ENCODE measurements at places on chromosomes 12 and 14.
A peak's percentile ranks its signal among the peaks of the same experiment; 100 is the strongest.

DNA sequence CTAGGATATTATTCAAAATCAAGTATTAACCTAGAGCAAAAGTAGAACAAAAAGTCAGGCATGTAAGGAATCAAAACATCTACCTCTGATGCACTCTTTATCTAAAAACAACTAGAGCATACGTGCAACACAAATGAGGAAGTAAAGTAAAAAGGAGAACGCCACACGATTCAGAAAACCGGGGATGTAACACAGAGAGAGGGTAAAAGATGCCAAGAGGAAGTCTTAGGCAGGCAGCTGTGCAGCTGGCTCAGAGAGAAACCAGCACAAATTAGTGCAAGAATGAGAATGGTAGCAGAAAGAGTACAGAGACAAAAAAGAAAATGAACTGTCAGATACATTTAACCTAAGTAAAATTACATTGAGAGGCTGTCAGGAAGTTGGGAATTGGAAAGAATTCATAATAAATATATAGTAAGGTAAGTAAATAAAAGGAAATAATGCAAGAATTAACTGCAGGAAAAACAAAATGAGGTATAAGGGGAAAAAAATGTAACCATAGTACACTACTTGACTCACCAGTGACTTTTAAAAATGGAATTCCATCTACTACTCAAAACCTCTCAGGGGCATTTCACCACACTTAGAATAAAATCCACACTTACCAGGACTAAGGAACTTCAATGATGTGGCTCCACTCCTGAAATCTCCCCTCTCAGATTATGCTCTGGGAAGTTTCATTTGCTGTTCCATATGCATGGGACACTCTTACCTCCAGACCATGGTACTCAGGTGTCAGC, 17.1 kb downstream of the BCAT1 start:
- peak; percentile 70 for DNase-seq

DNA sequence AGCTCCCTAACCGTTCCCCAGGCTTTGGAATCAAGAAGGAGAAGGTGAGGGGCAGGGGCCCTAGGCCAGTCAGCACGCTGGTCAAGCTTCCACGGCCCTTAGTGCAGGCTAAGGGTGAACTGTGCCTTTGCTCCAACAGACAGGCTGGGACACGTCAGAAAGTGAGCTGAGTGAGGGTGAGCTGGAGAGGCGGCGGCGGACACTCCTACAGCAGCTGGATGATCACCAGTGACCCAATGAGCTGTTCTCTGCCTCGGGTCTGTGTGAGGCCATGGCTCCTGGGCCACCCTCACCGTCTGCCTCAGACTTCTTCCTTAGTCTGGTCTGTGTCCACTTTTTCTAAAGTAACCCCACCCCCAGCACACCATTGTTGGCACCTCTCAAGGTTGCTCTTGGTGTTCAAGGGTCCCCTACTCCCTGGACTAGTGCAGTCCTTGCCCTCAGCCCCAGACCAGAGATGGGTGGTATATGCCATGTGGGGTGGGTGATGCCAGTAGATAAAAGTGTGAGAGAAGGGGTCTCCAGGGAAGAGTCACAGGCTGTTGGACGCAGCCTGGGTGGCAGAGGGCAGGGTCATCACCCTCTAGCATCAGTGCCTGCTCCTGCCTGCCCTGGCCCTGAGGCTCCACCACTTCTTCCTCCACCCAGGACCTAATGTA, 20.7 kb downstream of the PRPF40B start:
- DNase-seq: no peak

DNA sequence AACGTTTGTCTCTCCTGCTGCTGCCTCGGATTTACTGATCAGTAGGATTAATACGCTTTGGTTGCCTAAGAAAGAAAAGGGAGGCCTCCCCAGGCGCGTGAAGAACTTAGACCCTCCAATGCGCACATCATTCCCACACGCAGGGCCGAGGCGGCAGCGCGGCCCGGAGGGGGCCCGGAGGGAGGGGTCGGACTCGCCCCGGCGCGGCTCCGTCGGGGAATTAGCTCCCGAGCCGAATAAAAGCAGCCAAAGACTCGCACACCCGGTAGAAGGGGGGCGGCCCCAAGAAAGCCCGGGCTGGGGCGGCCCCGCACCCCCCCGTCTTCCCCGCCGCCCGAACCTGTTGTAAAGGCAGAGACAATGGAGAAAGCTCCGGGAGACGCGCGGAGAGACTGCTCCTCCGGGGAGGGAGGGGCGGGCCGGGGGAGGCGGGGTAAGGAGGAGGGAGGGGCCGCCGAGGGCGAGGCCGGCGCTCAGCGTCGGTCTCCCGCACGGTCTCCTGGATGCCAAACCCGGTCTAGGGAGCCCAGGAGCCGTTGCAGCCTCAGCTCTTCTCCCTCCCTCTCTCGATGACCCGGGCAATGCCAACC, at the start of gene NELL2:
Gene NELL2 (minus strand): TSS at position 362 of the 590 bp plus-strand sequence. CDS start 446 bp downstream, outside the sequence.
- peak; percentile 34 for DNase-seq

DNA sequence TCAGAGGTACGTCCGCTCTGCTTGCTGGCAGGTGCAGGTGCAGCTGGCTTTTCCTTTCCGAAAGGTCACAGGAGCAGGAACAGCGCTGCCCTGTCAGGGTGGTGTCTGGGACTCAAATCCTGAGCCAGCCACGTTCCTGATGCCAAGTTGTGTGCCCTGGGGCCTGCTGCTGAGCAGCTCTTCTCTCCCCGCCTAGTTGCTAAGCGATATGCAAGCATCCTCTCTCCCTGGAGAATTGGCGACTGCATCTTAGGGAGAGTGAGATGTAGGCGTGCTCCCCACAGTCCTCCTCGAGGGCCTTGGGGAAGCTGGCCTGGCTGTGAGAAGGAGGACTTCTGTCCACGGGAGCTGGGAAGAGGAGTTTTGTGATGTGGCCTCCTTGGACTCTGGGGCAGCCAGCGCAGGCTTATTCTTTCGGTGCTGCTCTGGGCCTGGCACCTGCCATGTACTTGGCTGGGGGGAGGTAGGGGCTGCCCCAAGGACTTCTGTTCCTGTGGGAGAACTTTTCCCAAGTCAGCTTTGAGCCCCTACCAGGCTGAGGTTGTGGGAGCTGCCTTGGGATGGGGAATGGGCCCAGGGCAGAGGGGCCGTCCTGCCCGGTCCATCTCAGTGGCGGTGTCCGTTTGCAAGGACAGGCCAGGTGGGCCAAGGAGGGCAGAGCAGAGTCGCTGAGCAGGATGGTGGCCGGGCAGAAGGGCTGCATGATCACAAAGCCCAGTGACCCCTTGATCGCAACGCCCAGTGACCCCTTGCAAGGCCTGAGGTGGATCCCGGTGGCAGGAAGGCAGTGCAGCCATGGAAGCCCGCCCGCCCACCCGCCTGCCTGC, 183.5 kb downstream of the ADGRD1 start:
- DNase-seq: no peak

DNA sequence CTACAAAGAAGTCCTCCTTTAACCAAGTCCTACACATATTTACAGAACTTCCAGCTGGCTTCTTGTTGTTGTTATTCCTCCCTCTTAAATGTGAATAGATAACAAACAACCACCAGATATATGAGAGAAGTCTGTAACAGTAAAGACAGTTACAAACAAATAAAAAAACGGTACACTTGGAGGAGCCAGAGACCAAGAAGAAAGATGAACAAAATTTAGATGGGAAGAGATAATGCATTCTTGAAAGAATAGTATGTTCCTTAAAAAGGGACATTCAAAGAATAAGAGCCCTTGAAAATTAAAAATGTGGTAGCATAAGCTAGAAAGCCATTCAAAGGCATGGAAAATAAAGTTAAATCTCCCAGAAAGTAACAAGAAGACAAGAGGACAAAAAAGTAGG, 25.9 kb downstream of the SLCO1A2 start:
- DNase-seq: no peak

DNA sequence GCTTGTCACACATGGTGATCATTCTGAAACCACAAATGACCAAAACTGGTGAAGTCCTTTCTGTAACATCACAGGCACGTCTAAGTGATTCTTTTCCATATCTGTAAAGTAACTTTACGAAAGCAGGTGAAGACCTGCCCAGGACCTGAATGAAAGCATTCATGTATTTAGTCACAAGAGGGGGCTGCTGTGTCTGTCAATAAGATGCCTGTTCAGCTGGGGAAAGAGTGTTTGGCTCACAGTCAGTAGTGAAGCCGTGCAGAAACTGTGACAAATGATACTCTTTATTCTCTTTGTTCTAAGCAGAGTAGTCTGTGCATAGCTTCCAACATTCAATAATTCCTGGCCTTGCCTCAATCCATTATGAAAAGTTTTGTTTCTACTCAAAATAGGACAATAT, 373.5 kb upstream of the OR4E1 start:
- DNase-seq: peak; percentile 3

- DNase-seq: no peak
Observed at GRCh38 chr14:105862581-105863239, 336.3 kb downstream of the TMEM121 start.

DNA sequence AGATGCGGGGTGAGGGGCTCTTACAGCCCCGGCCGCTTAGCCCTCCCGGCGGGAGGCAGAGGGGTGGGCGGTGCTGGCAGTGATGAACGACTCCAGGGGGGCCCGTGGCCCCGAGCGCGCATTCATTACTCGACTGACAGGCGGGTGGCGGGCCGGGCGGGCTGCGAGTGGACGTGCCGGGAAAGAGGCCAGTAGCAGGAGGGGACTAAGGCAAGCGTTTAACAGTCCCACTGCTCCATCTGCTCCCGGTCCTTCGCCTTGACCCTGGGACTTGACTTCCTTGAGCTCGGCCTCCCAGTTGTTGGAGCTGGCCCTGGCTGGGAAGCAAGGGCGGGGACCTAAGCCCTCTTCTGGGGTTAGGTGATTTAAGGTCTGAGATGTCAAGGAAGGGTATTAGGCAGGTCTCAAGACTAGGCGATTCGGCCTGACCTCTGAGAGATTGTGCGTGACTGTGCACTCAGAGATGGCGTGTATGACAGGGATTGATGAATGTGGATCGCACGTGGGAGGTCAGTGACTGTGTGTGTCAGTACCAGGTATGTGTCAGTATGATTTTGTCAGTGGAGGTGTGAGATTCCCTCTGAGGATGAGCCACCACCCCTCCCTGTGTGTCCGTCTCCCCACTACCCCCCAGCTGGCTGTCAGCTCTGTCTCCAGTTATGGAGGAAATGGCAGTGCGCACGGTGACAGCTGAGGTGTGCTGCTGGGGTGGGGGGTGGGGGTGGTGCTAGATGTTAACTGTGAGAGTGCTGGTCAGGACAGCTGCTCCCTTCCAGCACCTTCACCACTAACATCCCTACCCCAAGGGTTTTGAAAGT, 3.6 kb upstream of the DNAJC22 start:
- no peak for DNase-seq

DNA sequence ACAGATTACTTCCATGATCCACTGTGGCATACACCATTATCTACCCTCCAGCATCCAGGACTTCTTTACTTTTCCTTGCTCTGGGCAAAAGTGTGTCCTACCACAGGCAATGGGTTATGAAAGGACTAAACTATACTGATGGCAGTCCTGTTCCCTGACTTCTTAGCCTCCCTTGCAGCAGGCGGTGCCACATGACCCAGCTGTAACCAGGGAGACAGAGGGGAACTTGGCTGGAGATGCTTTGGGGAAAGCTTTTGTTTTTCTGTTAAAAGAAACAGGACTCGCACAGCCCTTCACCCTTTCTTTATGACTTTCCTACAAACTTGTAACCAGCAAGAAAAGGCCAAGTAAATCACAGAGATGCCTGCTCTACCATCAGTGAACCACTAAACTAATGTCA, 394.4 kb downstream of the PCNX1 start:
- no peak for DNase-seq

DNA sequence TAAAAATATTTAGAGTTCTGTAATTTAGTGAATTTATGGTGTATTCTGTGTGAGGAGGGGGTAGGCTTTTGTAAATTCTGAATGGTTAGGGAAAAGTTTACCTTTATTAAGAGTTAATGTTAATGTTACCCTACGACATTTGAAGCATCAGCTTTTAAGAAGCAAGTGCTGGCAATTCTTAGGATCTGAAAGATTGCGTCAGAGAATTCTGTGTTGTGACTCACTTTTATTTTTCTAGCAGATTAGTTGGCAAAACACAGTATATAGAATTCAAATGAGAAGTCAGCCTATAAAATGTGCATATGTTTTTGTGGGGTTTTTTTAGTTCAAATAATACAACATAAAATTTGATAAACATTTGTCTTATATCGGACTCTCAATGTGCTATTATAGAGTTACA, 97.6 kb downstream of the RAD52 start:
- DNase-seq: peak; percentile 83

- DNase-seq: peak; percentile 28
Observed at GRCh38 chr14:24605435-24606190, 3.9 kb downstream of the GZMH start.

DNA sequence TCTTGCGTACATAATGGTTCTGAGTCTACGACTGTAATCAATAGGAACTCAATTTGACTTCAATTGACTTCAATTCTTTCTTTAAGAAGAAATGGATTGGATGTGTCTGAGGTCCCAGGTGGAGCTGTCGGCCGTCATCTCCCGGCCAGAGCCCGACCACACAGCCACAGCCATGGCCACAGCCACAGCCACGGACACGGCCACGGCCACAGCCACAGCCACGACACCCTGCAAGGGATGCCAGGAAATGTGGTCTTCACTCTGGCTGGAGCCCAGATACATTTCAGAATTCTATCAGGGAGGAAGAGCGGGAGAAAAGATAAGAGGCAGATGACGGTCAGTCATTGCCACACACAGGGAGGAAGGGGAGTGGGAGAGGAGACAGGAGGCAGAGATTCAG, 58.9 kb downstream of the GALNT9 start:
- DNase-seq: no peak

DNA sequence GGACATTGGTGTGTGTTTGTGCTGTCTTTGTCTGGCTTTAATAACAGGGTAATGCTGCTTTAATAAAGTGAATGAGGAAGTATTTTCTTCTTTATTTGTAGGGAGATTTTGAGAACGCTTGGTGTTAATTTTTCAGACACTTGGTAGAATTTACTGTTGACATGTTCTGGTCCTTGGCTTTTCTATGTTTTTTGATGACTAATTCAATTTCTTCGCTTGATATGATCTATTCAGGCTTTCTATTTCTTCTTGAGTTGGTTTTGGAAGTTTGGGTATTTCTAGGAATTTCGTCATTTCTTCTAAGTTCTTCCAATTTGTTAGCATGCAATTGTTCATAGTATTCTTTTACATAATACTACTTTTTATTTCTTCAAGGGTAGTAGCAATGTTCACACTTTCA, 167.8 kb downstream of the TTC6 start:
- DNase-seq: no peak

Measured in ELR (cell line).